ENCODE measurements at places on chromosomes 13 and 19. TPM values are rescaled to one million over a fixed set of nuclear protein-coding genes. Genes with fewer than 3 reads are reported as not detected.

- no peak for DNase-seq
These were observed 13.1 kb downstream of the SETDB2 start for GRCh38 chr13:49457221-49457620.

DNA sequence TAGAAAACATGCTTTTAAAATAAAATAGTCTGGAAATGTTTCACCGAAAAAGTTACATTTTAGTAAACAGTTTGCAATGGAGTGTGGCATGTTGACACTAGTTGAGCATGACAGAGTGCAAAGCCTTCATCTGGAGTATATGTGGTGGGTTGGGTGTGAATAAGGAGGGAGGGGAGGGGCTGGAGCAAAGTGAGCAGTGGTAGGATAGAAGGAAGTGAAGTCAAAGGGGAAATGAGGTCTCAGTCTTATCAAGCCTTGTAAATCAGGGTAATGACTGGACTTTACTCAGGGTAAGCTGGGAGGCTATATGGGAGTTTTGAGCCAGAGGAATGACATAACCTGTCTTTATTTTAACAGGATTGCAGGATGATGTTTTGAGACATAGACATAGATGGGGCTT, 222.8 kb downstream of the PCDH20 start:
- DNase-seq, result no peak

The CD37 gene
- 377 TPM for total RNA-seq

DNA sequence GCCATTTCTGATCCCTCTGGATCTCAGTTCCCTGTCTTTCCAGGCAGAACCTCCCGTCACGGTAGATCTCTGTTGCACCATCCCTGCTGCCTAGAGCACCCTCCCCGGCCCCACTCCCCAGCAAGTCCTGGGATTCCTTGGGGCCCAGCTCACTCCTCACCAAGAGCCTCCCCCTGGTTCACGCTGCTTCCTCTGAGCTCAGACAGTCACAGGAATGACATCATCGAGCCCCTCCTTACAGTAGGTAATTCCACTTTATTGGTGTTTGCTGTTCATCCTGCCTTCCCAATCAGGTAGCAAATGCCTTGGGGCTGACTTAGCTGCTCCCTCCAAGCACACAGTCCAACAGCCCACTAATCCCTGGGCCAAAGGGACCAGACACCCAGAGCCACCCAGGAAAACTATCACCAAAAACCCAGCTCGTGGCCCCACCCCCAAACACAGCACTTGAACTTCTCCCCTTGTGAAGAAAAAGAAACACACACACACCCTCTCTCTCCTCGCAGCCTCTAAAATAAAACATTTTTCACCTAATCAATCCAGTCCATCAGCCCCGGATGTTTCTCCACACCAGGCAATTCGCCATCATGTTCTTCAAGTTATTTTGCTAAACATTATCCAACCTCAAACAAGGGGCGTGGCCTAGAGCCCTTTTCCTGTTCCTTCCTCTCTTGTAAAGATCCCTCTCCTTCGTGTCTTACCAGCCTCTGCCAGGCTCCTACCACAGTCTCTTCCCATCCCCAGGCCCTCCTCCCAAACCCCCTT, 2.5 kb downstream of the NAPA start:
- no peak for DNase-seq

All from T-cell (primary cell).